CD4-positive, alpha-beta T cell treated with Interleukin-6 at 100 ng/mL for 8 hours (primary cell): ENCODE measurements at places on chromosomes 3 and 15.
A peak's percentile ranks its signal among the peaks of the same experiment; 100 is the strongest.

DNA sequence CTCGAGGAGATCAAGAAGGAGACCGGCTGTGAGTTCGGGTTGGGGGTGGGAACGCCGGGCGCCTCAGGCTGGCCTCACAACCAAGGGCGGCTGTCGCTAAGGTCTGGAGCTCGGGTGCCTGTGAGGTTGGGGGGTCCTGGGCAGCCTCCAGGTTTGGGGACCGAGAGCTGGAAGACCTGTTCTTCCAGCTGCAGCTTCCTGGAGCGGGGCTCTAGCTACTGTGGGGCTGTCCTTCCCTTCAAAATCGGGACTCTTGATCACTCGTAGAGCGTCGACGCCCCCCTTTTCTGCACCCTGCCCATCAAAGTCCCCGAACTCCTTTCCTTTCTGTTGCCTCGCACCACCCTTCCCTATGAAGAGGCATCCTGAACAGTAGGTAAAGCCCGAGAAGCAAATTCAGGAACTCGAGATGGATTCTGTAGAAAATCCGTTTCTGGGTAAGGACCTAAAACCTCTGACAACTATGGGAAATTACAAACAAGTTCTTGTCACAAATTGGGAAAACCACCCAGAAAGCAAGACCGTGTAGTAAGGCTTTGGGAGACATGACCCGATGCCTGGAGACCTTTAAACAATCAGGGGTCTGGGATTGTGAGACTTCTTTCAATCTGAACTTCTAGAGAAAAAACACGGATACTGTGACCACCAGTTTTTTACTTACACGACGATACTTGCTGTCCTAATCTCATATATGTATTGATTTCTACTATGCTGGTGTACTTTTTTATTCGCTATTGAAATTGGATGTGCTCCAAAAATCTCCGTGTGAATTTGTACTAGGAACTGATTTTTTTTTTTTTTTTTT lies 556 bp downstream of the CHP1 start:
- DNase-seq = no peak

- peak; percentile 24 for DNase-seq
Measured at GRCh38 chr15:80991421-80991820, 1.8 kb upstream of the MESD start.

- no peak for DNase-seq
Measured at GRCh38 chr3:51350751-51351150, 34.3 kb upstream of the MANF start.

DNA sequence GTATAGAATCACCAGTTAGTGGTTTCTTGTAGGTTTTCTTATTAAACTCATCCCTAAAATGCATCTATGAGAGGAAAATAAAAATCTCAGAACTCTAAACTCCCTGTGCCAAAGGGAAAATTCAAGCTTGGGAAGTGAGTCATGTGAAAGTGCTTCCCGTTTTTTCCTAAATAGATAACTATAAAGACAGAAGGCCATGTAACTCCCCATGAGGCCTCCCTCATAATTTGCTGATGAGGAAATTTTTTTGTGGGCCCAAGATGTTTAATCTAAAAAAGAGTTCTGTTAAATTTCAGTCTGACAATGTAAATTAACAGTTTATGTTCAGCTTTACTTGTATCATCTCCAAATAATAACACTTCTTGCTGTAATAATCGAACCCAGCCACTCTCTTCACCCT lies 1273.9 kb downstream of the OTOL1 start:
- no peak for DNase-seq

DNA sequence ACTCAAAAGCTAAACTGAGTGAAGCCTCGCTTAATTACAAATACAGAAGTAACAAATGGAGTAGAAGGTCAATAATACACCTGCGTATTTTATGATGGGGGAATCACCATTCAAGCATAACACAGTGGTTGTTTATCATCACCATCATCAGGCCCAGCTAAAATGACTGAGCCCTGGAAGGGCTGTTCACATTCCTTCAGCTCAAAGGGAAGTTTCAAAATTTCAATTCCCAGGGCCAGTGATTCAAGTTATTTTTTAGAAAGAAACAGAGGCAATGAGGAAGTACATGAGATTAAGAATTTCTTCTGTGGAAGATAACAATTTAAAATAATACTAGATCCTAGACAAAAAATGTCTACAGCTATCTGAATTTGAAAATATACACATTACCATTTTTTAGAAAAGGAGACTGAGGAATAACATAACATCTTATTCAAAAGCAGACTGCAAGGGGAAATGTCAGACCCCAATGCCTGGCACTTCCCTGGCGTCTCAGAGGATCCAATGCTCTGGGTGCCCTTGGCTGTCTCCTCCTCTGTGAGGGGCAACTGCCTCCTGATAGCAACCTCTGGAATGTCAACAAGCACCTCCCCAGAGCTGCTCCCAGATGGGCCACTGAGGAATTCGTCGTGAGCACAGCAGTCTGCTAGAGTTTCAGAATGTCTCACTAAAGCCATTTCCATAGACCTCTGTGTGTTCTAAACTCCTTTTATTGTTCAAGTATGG lies 22.8 kb downstream of the EHD4 start:
- no peak for DNase-seq

DNA sequence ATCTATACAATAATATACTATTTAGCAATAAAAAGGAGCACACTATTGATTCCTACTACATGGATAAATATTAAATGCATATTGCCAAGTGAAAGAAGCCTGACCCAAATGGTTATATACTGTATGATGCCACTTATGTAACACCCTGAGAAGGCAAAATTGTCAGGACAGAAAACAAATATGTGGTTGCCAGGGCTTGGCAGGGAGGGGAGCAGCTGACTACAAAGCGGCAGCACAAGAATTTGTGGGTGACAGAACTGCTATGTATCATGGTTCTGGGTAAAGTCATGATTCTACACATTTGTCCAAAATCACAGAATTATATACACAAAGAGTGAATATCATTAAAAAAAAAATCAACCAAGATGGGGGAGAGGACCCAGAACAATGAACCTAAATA lies 22.5 kb downstream of the TBC1D2B start:
- peak; percentile 50 for DNase-seq

GRCh38 chr3:109346770-109347295 lies 9.5 kb upstream of the DPPA4 start:
- DNase-seq = no peak

- no peak for DNase-seq
Measured at GRCh38 chr3:25453619-25454004, 25.5 kb downstream of the RARB start.

- DNase-seq = no peak
Measured at GRCh38 chr3:148500881-148501280, 196.8 kb upstream of the AGTR1 start.

DNA sequence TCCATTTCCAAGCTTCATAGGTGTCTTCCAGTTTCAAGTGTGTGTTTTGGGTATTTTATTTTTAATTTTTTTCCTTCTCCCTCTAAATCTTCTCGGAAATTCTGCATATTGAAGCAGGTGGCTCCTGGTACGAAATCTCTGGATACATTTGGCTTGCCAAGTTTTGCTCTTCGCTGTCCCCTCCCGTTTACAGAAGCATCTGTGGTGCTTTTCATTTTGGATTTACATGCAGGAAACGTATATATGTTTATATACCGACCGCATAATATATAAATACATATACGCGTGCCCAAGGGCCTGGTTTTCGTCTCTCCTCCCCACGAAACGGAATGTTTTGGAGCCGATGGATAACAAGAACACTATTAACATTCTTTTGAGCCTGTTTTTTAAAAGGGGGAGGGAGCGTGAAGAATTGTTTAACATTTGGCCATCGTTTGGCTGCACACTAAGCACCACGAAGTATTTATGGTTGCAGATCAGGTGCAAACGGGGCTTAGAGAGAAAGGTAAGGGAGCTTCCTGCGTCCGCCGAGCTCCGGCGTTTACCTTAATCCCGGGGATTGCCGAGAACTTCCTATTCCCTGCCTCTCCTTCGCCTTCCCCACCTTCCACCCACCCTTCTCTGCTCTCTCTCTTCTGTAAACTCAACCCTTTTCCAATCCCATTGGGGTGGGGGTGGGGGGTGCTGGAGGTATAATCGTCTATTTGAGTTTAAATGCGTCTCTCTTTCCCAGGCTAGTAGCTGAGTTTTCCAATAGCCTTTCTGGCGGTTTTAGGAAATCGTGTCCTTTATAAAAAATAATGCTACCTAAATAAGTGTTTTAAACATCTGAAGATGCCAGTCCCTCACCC lies 1.1 kb upstream of the NLGN1 start:
- no peak for DNase-seq

- DNase-seq = no peak
Measured at GRCh38 chr15:61474796-61475195, 245.7 kb upstream of the RORA start.

DNA sequence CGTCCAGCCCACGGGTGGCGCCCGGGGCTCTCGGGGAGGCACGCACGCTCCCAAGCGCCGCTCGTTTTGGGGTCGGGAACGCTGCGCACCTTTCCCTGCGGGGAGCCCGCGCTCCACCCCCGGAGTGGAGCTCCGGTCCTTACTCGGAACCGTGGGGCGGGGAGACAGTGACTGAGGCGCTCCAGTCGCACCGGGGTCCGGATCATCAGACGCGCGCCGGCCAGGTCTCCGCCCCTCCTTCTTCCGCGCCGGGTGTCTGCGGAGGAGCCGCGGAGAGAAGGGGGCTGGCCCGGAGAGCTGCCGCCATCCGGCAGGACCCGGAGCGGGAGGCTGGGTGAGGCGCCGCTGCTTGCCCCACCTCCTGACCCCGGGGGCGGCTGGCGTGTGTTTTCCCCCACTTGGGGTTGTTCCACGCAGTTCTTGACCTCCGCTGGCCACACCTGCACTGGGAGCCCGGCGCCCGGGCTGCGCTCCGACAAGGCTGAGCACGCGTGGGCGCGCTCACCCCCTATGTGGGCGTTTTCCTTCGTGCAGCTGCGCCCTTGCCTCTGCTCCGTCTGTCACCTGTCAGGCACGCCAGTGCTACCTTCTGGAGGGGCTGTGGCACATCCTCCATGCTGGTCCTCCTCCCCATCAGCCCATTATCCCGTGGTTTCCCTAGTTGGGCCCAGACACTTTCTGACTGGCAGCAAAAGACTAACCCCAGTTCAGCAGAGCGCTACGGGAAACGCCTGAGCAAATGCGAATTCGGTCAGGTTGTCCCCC lies at the start of gene MCF2L2:
Gene MCF2L2, minus strand, starts transcription at position 173 of the 765 bp plus-strand sequence. CDS start 642 bp downstream, outside the sequence.
- peak; percentile 64 for DNase-seq

- no peak for DNase-seq
Measured at GRCh38 chr3:106217745-106218144, 348.9 kb upstream of the CBLB start.

GRCh38 chr3:125587039-125587648 lies 8.2 kb downstream of the OSBPL11 start:
- no peak for DNase-seq

DNA sequence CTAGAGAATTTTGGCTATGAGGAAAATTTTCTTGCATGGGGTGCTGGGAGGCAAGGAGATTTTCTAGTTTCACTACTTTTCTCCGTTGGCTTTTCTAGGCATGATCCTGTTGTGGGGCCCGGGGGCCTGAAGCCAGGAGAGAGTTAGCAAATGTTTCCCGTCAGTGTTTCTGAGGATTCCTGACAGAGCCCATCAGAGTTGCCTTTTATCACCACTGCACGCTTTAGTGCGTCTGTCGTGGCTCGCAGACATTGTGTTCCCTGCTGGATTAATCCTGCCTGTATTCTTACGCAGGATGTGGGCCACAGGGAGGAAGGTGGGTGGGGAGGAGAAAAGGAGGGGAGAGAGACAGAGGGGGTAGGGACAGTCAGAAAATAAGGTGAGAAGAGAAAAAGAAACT lies 18.1 kb upstream of the BOC start:
- no peak for DNase-seq

GRCh38 chr3:184679056-184679816 lies 32.6 kb downstream of the MAGEF1 start:
- DNase-seq = no peak

DNA sequence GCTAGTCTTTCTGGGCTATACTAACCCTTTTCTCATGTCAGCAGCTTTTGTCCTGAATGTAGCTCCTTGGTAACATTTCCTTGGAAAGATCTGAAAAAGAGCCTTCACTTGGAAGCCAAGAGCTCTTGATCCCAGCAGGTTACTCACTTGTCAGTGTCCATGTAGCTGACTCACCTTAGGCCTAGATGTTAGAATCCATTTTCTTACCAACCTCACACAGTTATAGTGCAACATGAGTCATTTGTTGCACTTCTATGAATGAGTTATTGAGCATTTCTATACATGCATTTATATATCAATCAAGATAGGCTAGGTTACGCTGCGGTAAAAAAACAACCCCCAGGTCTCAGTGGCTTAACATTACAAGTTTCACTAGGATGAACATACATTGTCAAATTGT lies 106.8 kb upstream of the SLC7A14 start:
- DNase-seq = no peak

DNA sequence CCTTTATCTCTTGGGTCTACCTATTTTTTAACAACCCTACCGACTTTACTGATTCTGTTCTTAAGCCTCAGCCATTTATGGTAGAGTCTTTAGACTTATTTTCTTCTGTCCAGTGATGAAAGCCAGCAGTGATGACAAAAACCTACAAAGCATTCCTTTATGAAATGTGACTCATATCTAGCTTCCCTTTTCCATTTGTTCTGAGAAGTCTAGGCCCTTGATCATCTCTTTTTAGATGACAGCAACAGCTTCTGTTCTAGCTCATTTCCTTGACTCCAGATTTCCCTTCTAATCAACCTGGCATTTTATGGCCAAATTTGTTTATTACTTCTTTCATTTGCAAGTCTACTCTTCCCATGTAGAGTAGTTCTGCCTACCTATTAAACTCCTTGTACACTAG lies 36.1 kb downstream of the CFAP44 start:
- DNase-seq = no peak

- no peak for DNase-seq
Measured at GRCh38 chr15:67927501-67928168, 87.8 kb upstream of the RNU6-1 start.

DNA sequence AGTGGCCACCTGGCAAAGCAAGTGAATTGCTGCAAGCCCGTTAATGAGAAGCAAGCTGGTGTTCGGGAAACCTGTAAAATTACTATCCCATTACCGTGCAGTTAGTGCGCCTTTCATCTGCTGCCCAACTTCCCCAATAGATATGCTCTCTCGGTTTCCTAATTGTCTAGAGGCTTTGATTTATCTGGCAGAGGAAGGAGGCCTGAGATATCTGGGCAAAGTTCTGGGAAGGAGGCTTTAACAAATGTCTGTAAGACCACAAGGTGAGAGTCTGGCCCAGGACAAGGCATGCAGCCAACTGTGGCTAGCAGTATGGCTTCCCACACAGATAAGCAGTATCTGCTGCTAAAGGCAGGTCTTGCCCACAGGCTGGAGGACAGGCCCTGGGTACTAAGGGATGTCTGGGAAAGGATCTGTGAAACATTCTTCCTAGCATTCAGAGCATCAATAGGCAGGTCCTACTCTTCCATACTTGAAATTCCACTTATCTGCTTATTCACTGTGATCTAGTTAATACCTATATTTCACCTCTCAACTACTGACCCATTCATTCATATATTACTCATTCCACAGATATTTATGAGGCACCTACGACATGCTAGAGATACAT lies 130.0 kb upstream of the SLC2A2 start:
- DNase-seq = no peak

GRCh38 chr15:44956388-44956787 lies at the start of gene TERB2:
TSS of gene TERB2 (plus strand) at chr15:44956687. CDS start at chr15:44956719, 32 bp downstream.
- no peak for DNase-seq

DNA sequence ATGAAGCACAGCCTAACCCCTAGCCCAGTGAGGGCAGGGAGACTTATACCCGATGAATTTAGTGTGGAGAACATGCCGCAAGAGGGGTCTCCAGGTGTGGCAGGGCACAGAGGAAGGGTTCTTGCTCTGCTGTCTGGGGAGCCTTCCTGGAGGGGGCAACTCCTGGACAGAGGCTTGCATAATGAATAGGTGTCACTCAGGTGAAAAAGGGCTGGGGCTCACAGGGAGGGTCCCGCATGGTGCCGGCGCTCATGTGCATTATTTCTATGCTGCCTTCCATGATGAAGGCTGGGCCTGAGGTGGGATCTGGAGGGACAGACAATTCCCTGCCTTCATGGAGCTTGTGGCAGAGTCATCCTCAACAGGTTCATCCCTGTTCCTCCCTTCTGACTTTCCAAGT lies 51.5 kb downstream of the ITGA11 start:
- DNase-seq = no peak
